ENCODE measurements at places on chromosomes 16 and 17. TPM values are rescaled to one million over a fixed set of nuclear protein-coding genes. Genes with fewer than 3 reads are reported as not detected.

CHST6 gene
- 3.0 TPM for total RNA-seq

TP53TG3C gene
- total RNA-seq: not detected

TTYH2 gene
- total RNA-seq: 1.3 TPM

MEIOC gene
- not detected for total RNA-seq

GSPT1 gene
- 112 TPM for total RNA-seq
